ENCODE measurements at places on chromosomes 2 and 18.

- DNase-seq: no peak
These were observed 114.1 kb upstream of the PKDCC start for GRCh38 chr2:41933585-41934320.

DNA sequence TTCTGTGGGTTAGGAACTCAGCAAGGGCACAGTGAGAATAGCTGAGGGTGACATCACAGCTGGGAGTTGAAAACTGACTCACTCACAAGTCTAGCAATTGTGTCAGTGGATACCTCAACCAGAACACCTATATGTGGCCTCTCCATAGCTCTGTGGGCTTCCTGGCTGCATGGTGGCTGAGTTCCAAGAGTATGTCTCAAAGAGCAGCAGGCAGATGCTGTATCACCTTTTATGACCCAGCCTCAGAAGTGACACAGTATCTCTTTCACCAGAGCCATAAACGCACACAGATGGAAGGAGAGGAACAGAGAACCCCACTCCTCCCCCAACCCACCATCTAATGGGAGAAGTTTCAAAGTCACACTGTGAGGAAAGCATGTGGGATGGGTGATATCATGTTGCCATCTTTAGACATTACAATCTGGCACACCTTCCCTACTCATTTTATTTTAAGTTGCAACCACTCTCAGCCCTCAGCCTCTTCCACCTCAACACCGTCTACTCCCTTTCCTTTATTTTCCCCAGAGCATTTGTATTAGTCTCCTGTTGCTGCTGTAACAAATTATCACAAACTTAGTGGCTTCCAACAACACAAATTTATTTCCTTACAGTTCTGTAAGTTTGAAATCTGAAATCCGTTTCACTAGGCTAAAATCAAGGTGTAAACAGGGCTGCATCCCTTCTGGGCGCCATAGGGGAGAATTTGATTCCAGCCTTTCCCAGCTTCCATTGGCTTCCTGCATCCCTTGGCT, 134.6 kb upstream of the SPATS2L start:
- DNase-seq: no peak

- DNase-seq: no peak
These were observed 66.4 kb upstream of the PKDCC start for GRCh38 chr2:41981417-41981816.

DNA sequence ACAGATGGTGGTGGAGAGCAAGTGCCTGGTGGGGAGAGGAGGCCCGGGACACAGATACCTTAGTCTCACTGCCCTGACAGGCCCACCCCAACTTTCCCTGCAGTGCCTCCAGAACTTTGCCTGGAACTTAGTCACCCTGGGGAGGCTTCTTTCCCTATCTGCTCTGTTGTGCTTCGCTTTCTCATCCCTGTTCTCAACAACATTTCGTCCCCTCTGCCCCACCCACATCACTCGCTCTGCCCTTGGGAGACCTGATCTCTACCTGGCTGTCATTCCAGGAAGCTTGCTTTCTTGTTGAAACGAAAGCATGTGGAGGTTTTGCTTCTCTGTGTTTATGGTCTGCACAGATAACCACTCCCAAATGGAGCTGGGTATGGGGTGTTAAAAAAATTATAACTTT, 93.8 kb downstream of the PRKCE start:
- DNase-seq: no peak

DNA sequence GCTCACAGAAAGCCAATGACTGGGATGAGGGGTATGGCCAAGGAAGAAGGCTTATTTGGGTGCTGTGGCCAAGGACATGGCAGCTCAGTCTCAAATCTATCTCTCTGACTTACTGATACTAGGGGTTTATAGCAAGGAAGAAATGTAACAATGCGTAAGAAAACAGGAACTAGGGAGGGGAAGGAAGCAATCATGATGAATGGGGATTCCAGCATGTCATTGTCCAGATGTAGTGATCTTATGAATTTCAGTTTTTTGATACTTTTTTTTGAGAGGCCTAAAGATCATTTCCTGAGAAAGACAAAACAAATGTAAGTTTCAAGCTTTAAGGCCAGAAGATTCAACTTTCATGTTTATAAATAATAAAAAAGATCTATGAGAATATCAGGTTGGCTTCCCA, 298.6 kb upstream of the FAM98A start:
- DNase-seq: no peak

DNA sequence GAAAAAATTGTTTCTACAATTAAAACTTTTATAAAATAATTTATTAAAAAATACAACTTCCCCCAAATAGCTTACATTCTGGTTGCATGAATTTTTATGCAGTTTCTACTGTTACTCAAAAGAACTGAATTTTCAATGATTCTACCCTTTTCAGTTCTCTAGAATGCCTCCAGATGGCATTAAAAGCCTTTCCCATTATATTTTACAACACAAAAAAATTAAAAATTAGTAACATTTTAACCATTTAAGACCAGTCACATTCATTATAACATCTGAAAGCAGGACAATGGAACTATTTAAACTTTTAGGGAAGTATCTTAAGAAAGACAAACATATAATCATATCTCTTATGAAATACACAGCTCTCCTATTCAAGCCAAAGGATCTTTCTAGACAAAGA, 236.0 kb upstream of the REV1 start:
- DNase-seq: no peak

- DNase-seq: no peak
These were observed 74.5 kb downstream of the SPATS2L start for GRCh38 chr2:200380833-200381542.

GRCh38 chr2:37507703-37508102, 163.3 kb downstream of the QPCT start:
- DNase-seq: no peak

All from OCI-LY7 (cell line).